Gastroesophageal sphincter (tissue), 4 donors: ENCODE measurements at places on chromosomes 3 and 15. TPM values are rescaled to one million over a fixed set of nuclear protein-coding genes. Genes with fewer than 3 reads are reported as not detected.

DNA sequence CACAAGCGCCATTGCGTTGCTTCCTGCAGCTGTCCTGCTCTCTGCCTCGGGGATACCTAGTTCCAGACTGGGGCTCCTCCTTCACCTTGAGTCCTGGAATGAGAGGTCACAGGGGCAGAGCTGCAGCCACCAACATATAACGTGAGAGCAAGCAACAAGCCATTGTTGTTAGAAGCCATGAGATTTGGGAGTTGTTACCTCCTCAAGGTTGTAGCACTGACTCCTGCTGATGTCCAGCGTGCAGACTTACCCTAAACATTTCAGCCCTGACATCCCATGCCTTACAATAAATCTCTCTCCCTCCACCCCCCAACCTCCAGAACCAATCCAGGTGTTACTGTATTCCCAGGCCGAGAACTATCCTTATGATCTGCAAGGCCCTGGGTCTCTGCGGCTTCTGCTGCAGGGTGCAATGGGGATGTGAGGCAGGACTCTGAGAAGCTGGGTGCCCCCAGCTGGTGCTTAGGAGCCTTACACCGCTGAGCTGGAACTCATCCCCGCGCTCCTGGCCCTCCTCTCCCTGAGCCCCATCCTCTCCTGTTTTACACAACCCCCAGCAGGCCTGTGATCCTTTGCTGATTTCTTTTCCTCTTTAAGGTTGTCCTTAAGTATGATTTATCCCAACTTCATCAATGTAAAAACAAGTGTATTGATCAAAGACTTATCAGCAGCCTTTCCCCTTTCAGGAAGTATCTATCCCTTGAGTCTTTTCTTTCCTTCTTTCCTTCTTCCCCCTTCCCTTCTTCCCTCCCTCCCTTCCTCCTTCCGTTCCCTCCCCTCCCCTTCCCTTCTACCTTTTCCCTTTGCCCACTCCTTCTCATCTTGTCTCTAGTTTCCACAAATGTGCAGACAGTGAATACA lies 84.2 kb upstream of the ABHD2 start:
- H3K4me1 ChIP-seq = no peaks in the 10 kb centered on the region
- no peak overlapping the region for H3K27ac ChIP-seq
- no peak overlapping the region for H3K4me3 ChIP-seq
- ATAC-seq = no peak
- H3K27me3 ChIP-seq = no peaks in the 10 kb centered on the region

DNA sequence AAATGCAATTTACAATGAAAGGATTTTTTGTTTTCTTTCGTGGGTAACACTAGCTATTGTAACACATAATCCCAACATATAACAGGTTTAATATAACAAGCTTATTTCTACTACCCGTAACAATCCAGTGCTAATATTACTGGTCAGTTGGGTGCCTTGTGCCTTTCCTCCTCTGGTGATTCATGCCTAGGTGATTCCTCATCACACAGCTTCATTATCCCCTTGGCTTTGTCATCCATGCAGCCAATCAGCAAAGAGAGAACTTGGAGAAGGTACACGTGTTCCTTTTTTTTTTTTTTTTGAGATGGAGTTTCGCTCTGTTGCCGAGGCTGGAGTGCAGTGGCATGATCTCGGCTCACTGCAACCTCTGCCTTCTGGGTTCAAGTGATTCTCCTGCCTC lies 30.7 kb downstream of the CHST14 start:
- no peak overlapping the region for H3K4me3 ChIP-seq
- H3K27me3 ChIP-seq = peaks cover 6% of the 10 kb centered on the region
- ATAC-seq = no peak
- no peaks in the 10 kb centered on the region for H3K4me1 ChIP-seq

GRCh38 chr15:89132611-89133507 lies 44.6 kb downstream of the ABHD2 start:
- no peaks in the 10 kb centered on the region for H3K27me3 ChIP-seq
- H3K36me3 ChIP-seq = no peaks in the 10 kb centered on the region
- peaks cover 30% of the 10 kb centered on the region for H3K4me1 ChIP-seq
- H3K27ac ChIP-seq = peak overlapping the region; percentile 64

GRCh38 chr3:2166552-2166951 lies 67.9 kb downstream of the CNTN4 start:
- H3K27ac ChIP-seq = no peak overlapping the region
- no peaks in the 10 kb centered on the region for H3K4me1 ChIP-seq
- no peak for ATAC-seq
- H3K27me3 ChIP-seq = no peaks in the 10 kb centered on the region

DNA sequence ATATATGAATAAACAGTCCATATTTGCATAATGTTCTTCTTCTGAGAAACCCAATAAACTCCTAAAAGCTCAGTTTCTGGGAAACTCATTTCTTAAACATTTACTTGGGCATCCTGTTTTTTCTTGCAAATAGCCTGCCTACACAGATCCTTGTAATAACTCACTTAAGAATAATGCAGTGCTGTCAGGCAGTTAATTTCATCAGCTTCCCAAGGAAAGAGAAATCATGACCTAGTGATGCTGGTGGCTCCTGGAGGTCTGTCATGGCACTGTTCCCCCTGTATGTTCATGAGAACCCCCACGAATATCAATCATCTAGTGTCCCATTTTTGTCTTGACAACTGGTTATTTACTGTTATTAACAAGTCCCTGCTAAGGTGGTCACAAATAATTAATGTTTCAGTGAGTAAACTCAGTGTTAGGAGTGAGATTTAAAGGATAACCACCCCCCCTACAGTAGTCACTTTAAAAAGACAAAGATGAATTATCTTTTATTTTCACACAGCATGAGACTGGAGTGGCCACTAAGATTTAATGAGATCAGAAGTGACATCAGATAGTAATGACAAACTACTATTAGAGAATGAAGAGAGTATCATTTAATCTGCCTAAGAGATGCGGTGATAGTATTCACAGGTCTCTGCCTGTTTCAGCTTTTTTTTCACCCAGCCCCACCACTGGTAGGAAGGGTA lies 279.5 kb upstream of the NECTIN3 start:
- ATAC-seq = no peak
- no peak overlapping the region for H3K4me3 ChIP-seq
- no peaks in the 10 kb centered on the region for H3K27me3 ChIP-seq
- H3K36me3 ChIP-seq = no peaks in the 10 kb centered on the region

Gene CRYGS
- total RNA-seq = 0.39 TPM

Gene NME9
- total RNA-seq = 0.54 TPM

GRCh38 chr15:57527382-57528091 lies 64.2 kb upstream of the MYZAP start:
- no peak overlapping the region for H3K27ac ChIP-seq
- no peaks in the 10 kb centered on the region for H3K36me3 ChIP-seq
- no peaks in the 10 kb centered on the region for H3K27me3 ChIP-seq
- H3K4me1 ChIP-seq = no peaks in the 10 kb centered on the region
- no peak overlapping the region for H3K4me3 ChIP-seq

DNA sequence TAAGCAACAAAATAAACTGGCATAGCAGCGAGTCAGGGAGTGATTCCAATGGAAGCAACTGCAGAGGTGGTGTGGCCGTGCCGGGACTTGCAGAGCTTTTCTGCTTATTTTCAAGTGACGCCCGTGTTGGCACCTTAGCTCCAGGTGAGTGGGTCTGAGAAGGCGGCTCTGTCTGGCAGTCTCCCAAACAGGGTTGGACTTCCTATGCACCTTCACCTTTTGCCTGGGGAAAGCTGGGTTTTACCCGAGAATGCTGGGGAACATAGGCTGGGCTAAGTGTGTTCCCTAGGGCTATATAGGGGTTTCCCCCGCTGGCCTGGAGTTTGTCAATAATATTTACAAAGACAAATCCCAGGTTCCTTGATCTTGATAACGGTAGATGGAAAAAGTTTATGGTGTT lies 179.9 kb upstream of the TBL1XR1 start:
- H3K27me3 ChIP-seq = no peaks in the 10 kb centered on the region
- peaks cover 13% of the 10 kb centered on the region for H3K4me1 ChIP-seq
- ATAC-seq = no peak
- no peaks in the 10 kb centered on the region for H3K36me3 ChIP-seq
- no peak overlapping the region for H3K27ac ChIP-seq

DNA sequence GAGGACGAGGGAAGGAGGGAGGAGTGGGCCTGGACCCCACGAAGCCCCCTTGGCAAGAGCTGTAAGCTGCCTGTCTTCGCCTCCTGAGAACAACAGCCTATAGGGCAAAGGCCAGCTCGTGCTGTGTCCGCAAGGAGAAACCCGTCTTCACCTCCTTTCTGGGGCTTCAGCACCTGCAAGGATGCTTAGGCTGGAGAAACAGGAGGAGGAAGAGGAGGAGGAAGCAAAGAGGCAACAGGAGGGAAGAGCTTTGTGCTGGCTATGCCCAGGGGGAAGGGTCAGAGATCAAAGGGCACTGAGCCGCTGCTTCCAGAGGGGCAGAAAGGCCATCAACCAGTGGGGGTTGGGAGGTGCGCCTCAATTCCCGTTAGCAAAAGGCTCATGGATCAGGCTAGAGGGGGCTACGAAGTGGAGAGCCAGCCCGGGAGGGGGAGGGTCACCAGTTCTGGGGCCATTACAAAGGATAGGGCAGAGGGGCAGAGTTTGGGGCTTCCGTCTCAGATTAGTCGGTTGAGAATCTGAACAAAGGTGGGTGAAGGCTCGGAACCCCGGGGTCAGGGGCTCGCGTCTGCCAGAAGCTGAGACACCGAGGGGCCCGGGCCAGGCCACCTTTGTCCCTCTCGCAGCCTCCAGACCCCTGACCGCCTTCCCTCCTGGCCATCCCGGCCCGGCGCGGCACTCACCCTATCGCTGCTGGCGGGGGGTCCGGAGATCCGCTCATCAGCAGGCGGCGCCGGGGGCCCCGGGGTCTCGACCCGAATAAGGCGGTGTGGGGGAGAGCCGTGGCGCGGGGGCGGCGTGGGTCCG lies 792 bp downstream of the SHF start:
- H3K4me1 ChIP-seq = peaks cover 41% of the 10 kb centered on the region
- no peaks in the 10 kb centered on the region for H3K27me3 ChIP-seq
- no peaks in the 10 kb centered on the region for H3K36me3 ChIP-seq
- H3K27ac ChIP-seq = peak overlapping the region; percentile 90
- peak overlapping the region; percentile 71 for H3K4me3 ChIP-seq

- H3K27ac ChIP-seq = no peak overlapping the region
- no peaks in the 10 kb centered on the region for H3K4me1 ChIP-seq
- no peak overlapping the region for H3K4me3 ChIP-seq
Measured at GRCh38 chr15:63030101-63030551, 12.4 kb upstream of the TPM1 start.

Gene SKOR1
- 1.1 TPM for total RNA-seq

Gene KBTBD13
- total RNA-seq = not detected

GRCh38 chr15:83515164-83515563 lies 68.0 kb downstream of the SH3GL3 start:
- no peaks in the 10 kb centered on the region for H3K4me1 ChIP-seq
- H3K4me3 ChIP-seq = no peak overlapping the region
- ATAC-seq = no peak
- no peaks in the 10 kb centered on the region for H3K36me3 ChIP-seq
- peaks cover 8% of the 10 kb centered on the region for H3K27me3 ChIP-seq

Gene RAB43
- 15.6 TPM for total RNA-seq

DNA sequence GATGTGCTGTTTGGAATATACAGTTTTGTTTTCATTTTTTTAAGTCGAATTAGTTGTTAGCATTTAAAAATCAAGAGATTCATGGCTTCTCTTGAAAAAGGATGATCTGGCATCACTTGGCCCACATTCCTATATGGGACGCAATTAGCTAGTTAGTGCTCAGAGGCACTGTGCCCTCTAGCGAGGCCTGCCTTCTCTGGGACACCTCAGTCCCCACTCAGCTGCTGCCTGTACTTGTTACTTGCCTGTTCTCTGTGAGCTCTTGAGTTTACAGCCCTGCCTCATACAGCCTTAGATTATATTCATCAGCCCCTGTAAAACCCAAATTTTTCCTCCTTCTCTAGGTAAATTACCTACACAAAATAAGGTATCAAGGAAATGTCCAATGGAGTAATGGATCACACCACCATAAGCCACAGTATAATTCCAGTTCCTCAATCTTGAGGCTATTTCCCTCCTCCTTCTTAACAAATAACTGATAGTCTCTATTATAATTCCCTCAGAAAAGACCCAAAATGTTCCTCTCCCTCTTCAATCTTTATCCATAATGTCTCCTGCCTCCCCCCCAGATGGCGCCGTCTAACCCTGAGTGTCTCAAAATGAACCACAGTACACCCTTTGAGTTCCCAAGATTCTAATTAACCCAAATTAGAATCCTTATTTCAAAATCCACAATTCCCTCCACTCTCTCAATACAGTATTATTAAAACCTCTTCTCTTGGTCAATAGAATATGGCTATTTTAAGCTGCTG lies 2.7 kb downstream of the ZMAT3 start:
- no peak overlapping the region for H3K4me3 ChIP-seq
- H3K4me1 ChIP-seq = peaks cover 50% of the 10 kb centered on the region
- H3K27ac ChIP-seq = no peak overlapping the region
- H3K36me3 ChIP-seq = peaks cover 23% of the 10 kb centered on the region
- no peaks in the 10 kb centered on the region for H3K27me3 ChIP-seq

DNA sequence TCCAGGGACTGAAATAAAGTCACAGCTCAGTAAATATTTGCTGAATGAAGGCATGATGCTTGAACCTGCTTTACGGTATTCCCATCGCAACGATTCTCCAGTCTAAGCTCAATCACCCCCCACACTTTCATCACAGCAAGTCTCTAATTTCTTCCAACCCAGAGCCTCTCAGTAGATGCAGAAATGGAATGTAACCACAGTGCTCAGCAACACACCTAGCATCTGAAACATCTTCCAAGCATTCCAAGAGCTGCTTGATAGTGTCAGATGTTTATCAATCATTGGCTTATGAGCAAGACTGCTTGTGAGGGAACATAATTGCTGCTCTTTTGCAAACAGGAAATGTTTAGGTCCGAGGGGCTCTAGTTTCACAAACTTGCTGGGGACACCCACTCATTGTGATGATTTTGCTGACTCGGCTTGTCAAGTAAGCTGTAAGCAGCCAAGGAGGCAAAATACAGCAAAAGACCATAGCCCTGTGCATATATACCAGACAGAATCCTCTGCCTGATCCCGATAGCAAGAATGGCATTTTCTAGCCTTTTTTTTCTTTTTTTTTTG lies 751.2 kb downstream of the NR2F2 start:
- no peaks in the 10 kb centered on the region for H3K4me1 ChIP-seq
- H3K4me3 ChIP-seq = no peak overlapping the region
- H3K27ac ChIP-seq = no peak overlapping the region
- ATAC-seq = no peak

- H3K36me3 ChIP-seq = no peaks in the 10 kb centered on the region
- ATAC-seq = no peak
- no peak overlapping the region for H3K27ac ChIP-seq
- H3K4me1 ChIP-seq = no peaks in the 10 kb centered on the region
- H3K27me3 ChIP-seq = no peaks in the 10 kb centered on the region
- H3K4me3 ChIP-seq = no peak overlapping the region
Measured at GRCh38 chr3:166275024-166275390, 437.8 kb upstream of the BCHE start.

GRCh38 chr3:79019137-79019923 lies 748.5 kb downstream of the ROBO1 start:
- peak; percentile 84 for ATAC-seq
- no peaks in the 10 kb centered on the region for H3K4me1 ChIP-seq
- peak overlapping the region; percentile 84 for H3K27ac ChIP-seq
- no peaks in the 10 kb centered on the region for H3K36me3 ChIP-seq
- H3K4me3 ChIP-seq = peak overlapping the region; percentile 60
- peaks cover 13% of the 10 kb centered on the region for H3K27me3 ChIP-seq

DNA sequence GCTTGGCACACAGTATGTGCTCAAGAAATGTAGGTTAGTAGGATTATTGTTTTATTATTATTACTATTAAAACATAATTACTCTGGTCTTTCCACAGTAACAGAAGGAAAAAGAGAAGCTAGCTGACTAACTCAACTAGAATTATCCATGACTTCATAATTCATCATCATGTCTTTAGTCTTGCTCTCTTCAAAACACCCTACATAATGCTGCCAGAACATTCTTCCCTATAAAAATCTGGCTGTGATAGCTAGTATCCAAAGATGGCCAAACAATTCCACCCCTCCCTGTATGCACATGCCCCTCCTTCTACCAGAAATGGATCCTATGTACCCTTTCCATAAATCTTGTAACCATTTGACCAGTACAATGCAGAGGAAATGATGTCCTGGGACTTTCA lies 48.8 kb upstream of the SRGAP3 start:
- ATAC-seq = no peak
- no peak overlapping the region for H3K4me3 ChIP-seq
- peaks cover 6% of the 10 kb centered on the region for H3K27me3 ChIP-seq

Gene CELSR3
- 0.78 TPM for total RNA-seq
